Right lung (tissue), 10 donors: ENCODE measurements at places on chromosomes 16 and 17.
A peak's percentile ranks its signal among the peaks of the same experiment; 100 is the strongest.

DNA sequence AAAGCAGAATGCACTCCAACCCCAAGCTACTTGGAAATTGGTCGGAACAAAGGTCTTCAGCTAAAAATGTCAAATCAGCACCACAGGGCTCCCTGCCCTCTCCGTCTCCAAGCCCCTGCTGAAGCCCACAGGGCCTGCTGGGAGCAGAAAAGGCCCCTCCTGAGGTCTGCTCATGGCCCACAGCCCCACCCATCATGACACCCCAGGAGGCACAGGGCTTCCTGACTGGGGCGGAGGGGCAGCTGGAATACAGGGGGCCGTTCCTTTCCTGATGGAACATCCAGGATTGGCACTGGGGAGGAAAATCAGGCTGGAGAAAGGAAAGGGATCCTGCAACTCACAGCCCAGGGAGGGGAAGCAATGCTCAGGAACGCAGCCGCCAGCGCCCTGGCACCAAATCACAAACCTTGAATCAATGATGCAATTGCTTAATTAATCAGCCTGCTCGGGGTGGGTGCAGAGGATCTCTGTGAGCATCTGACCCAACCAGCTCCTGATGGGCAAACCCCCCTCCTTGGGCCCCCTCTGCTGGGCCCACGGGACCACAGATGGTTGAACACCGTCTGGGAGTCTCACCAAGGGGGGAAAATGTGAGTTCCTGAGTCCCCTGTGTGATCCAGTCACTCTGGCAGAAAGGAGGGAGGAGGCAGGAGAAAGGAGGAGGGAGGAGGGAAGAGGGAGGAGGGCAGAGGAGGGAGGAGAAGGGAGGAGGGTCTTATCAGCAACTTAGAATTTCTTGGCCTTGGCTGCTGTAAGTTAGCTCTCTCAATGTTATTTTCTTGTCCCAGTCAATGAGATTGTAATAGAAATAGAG is 155.5 kb downstream of the ZNF423 start:
- DNase-seq: peak; percentile 84

GRCh38 chr17:68870161-68870826 is 84.9 kb downstream of the ABCA8 start:
- no peak for DNase-seq

DNA sequence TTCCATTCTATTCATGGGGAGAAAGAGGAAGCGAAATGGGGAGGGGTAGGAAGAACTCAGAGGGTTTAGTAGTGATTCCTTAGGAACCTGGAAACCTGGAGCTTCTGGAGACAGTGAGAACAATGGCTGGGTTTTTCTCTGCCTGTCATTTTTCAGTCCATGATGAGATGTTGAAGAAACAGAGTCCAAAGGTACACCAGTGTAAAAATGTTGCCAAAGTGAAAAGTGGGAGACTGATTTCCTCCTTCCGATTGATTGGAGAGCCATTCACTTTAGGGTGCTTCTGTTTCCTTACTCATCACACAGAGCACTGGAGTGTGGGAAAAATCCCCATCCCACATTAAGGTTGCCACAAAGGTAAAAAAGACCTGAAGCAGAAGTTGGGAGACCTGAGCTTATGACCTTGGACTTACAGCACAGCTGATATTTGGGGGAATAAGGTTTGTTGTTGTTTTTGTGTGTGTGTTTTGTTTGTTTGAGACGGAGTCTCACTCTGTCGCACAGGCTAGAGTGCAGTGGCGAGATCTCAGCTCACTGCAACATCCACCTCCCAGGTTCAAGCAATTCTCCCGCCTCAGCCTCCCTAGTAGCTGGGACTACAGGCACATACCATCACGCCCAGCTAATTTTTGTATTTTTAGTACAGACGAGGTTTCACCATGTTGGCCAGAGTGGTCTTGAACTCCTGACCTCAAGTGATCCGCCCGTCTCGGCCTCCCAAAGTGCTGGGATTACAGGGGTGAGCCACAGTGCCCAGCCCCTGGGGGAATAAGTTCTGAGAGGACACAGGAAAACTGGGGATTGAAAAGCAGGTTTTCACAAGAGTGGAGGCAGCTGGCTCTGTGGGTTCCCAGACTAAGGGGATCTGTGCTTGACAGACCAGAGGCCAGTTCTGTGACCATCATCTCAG is 1.4 kb upstream of the DHX8 start:
- DNase-seq: no peak

DNA sequence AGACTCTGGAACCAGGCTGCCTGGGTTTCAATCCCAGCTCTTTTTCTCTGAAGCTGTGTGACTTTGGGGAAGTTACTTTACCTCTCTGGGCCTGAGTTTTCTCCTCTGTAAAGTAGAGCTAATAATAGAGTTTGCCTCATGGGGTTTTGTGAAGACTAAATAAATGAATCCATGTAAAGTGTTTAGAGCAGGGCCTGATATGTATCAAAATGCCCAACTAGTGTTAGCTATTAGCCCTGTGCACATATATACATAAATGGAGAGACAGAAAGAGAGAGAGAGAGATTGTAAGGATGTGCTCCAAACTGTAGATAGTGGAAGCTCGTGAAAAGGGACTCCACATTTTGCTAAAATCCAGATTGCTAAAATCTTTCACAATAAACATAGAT is 44.8 kb upstream of the HAPSTR1 start:
- no peak for DNase-seq

DNA sequence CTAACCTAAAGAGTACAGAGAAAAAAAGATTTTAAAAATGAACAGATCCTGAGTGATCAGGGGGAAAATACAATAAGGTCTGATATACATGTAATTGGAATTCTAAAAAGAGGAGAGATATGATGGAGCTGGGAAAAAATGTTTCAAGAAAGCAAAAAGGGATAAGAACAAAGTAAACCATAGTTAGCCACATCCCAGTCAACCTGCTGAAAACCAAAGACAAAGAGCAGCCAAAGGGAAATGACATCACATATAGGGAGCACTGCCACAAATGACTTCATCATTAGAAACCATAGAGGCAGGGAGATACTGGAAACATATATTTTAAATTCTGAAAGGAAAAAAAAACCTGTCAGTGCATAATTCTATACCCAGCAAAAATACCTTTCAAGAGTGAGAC is 68.8 kb upstream of the AKTIP start:
- DNase-seq: no peak

DNA sequence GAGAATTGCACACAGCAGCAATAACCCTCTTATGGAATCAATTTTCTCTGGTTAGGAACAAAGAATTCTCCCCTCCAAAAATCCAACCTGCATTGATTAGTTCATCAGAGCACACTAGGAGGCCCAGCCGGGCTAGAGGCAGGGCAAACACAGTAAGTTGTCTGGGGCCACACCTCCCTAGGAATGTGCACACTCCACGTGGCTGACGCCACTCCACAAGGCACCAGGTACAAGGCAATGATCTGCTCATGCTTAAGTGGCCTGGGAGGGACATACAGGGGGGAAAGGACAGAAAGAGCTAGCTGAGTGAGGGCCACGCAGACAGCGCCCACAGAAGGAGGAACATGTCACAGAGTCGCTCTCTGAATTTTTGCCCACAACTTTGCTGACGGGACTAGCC is 107.6 kb downstream of the SLC39A11 start:
- no peak for DNase-seq

DNA sequence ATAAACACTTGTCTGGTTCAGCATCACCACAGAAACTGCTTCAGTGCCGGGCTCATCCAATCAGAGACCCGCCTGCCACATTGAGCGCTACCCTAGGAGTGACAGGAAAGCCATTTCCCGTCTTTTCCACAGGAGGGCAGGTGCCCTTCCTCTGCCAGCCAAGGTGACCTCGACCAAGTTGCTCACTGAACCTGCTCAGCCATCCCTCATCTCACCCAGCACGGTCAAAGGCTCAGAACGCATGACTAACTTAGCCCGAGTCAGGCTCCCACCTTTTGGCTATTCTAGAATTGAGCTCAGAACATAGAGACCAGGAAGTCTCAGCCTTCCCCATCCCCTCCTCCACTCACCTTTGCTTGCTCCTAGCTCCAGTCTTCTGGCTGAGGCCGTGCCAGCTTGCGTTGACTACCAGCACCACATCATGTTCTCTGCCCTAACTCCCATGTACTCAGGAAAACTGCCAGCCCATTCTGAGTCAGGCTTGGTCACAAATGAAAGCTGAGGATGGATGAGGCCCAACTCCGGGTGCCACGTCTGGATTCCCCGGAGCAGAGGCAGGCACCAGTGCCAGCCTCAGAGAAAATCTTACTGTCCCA is 15.6 kb downstream of the MRPS23 start:
- no peak for DNase-seq

GRCh38 chr17:39935909-39936308 is 8.4 kb downstream of the LRRC3C start:
- DNase-seq: no peak

DNA sequence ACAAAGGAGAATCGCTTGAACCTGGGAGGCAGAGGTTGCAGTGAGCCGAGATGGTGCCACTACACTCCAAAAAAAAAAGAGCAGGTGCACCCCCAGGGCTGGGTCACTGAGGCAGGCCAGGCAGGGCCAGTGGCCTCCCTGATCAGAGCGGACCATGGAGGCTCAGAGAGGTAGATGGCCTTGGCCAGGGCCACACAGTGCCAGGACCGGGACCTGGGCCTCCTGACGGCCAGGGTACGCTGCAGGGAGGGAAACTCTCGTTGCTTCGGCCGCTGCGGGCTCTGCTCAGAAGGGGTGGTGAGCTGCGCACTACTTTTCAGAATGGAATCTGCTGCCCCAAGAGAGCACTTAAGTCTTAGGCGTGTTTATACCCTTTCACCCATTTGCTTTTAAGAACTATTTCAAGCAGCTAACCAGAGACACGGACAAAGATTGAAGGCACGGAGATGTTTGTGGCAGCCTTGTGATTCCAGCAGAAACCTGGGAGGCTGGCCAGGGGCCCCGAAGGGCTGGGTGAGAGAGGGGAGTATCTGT is 17.1 kb downstream of the MYO1C start:
- DNase-seq: no peak

DNA sequence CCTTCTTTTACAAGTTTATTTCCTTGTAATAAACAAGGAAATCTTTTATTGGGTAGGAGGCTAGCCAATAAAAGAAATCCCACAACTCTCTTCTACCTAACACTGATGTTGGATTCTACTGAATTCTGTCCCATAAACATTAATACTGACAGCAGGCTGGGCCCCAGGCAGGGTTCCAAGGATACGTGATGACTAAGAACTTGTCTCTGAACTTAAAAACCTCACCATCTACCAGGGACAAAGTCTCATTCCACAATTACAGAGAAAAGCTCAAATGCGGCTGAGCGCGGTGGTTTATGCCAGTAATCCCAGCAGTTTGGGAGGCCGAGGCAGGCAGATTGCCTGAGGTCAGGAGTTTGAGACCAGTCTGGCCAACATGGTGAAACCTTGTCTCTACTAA is 64.9 kb downstream of the ARHGAP17 start:
- no peak for DNase-seq

DNA sequence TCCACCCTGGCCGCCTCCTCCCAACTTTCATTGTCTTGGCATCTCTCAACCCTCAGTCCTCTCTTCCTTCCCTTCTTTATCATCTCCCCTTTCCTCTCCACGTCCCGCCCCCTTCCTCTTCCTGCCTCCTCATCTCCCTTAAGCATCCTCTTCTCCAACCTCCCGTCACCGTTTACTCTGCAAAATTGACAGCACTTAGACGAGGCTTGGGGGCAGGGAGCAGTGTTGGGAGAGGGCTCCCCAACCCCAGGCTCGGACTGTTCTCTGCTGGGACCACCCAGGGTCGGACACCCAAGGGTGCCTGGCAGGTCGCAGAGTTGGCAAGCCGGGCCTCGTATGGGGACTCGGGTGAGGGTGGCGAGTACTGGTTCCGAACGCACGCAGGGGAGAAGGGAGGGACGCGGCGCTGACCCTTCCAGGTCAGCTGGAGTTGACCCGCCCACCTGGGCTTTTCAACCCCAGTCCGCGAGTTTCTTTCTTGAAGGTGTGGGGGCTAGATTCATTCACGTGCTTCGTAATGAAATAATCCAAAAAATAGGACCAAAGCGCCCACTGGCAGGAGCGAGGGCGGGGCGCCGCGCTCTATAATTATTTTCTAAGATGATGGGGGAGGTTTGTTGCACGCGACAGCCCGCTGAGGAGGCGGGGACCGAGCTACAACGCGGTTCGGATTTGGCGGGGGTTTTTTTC is 775 bp upstream of the PAGR1 start:
- DNase-seq: no peak

GRCh38 chr17:42857389-42857788 is 6.4 kb downstream of the AOC3 start:
- DNase-seq: no peak

- DNase-seq: no peak
These were observed 22.2 kb upstream of the PIK3R6 start for GRCh38 chr17:8889458-8890210.

DNA sequence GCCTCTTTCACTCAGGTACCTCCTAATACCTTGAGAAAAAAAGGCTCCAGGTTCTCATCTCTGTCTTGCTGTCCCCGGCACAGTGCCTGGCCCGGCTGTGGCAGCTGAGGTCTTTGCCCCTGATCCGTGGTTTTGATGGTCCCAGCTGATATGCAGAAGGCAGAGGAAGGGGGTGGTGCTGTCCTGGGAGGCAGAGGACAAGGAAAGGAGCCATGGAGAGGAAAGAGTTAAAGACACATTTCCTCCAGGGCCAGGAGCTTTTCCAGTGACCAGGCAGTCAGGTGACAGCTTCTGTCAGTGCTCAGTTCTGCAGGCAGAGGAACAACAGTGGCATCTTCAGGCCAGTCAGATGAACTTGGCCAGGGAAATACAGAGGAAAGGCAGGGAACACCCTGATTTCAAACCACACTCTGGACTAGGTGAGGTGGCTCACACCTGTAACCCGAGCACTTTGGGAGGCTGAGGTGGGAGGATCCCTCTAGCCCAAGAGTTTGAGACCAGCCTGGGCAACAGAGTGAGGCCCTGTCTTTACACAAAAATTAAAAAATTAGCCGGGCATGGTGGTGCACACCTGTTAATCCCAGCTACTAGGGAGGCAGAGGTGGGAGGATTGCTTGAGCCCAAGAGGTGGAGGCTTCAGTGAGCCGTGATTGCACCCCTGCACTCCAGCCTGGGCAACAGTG is 3.3 kb upstream of the COG1 start:
- DNase-seq: no peak

GRCh38 chr17:21164620-21165019 is 37.9 kb downstream of the DHRS7B start:
- DNase-seq: no peak

GRCh38 chr17:8105957-8106398 is 12.3 kb downstream of the ALOXE3 start:
- DNase-seq: no peak

GRCh38 chr17:78952706-78953105 is 27.0 kb downstream of the LGALS3BP start:
- no peak for DNase-seq
